ENCODE measurements at places on chromosomes 6 and 20. TPM values are rescaled to one million over a fixed set of nuclear protein-coding genes. Genes with fewer than 3 reads are reported as not detected.

Gene IPCEF1
- 0.16 TPM for total RNA-seq

DNA sequence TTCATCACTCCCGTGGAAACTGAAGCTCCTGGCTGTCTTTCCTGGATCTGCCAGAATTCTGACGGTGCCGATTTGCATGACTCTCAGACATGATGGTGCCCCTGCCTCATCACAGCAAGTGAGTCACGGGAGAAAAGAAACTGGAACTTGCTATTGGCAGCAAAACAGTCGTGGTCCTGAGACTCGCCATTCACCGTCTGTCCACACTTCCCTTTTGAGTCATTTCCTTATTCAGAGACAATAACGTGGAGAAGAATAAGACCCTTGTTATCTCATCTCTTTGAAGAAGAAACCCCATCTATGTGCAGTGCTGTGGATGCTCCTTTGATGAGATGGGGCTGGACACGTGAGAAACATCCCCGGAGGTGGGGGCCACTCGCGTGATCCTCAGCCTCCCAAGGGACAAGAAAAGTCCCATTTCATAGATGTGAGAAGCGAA, 4.2 kb downstream of the GPR31 start:
- peak; percentile 67 for DNase-seq

- DNase-seq = peak; percentile 36
Observed at GRCh38 chr20:43925801-43926200, 11.1 kb downstream of the TOX2 start.

- peak; percentile 51 for DNase-seq
Observed at GRCh38 chr6:26520237-26520849, 17.8 kb upstream of the HMGN4 start.

DNA sequence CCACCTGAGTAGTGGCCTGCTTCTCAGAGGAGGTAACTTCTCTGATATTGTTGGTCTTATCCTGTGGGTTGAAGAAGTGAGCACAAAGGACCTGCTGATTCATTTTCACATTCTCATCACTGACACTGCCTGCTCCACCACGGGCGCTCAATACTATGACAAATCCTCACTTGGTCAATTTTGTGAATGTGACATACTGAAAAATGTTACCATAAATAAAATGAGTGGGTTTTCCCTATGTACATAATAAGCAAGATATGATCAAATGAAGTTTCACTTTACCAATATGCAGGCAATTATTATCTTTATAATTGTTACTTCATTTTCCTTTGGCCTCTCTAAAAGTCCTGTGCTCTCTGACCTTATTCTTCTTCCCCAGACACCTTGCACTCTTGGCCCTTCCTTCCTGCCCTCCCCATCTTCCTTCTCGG, 71.5 kb upstream of the RIPOR2 start:
- DNase-seq = no peak

DNA sequence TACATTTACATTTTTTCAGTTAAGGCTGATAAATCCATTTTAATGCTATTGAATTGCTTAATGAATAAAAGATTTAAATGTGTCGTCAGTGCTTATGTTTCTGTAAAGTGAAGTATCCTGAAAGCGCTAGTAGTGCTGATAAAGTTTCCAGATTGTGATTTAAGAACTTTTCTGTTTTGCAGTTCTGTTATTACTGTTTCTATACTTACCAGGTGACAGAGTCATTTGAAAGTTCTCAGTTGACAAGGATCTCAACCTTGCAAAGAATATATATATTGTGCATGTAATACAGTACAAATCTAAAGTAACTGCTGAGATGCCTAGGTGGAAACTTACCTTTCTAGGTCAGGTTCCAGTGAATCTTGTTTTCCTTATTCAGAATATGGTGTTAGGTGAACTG, 201.8 kb downstream of the ARID1B start:
- no peak for DNase-seq

DNA sequence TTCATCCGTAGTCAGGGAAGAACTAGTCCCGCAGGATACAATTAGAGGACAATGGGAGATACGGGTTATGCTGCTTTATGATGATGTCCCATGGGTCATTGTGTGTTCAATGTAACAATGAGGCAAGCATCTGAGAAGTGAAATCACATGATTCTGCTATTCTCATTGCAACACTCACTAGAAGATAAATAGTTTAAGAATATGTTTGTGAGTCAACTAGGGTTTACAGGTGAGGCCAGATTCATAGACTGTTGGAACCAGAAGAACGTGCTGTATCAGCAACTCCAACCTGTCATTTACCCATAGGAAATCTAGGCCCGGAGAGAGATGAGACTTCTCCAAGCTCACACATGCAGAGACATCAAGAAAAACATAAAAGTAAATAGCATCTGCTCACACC, 80.8 kb downstream of the SCML4 start:
- no peak for DNase-seq

DNA sequence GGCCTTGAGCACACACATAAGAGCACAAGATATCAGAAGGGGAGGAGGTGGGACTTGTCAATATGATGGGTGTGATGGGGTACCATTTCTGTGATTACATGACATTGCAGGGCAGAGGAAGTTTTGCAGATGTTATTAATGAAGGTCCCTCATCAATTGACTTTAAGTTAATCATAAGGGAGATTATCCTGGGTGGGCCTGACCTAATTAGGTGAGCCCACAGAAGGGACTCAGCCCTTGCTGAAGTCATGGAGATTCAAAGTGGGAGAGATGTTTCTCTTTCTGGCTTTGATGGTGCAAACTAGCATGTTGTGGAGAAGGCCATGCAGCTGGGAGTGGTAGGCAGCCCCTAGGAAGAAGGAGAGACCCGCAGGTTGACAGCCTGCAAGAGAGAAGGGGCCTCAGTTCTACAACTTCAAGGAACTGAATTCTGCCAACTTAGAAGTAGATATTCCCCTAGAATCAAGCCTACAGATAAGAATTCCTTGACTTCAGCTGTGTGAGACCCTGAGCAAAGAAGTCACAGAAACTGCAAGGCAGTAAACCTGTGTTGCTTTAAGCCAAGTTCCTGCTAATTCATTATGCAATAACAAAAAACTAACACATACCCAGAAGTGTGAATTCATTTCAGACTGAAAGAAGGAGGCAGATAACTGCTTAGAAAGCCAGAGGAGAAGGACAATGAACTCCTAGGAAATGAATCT, 131.3 kb downstream of the LRFN2 start:
- no peak for DNase-seq

GRCh38 chr6:51616243-51616642, 471.2 kb downstream of the PKHD1 start:
- DNase-seq = no peak

- no peak for DNase-seq
Observed at GRCh38 chr20:44133424-44133823, 53.6 kb downstream of the JPH2 start.

Gene ARFGEF3
- total RNA-seq = 1.5 TPM

- DNase-seq = peak; percentile 84
Observed at GRCh38 chr6:109788687-109789086, 97.6 kb downstream of the FIG4 start.

GRCh38 chr20:9200196-9200595, 131.3 kb downstream of the PLCB4 start:
- DNase-seq = peak; percentile 57

Gene ME1
- total RNA-seq = 38.5 TPM

DNA sequence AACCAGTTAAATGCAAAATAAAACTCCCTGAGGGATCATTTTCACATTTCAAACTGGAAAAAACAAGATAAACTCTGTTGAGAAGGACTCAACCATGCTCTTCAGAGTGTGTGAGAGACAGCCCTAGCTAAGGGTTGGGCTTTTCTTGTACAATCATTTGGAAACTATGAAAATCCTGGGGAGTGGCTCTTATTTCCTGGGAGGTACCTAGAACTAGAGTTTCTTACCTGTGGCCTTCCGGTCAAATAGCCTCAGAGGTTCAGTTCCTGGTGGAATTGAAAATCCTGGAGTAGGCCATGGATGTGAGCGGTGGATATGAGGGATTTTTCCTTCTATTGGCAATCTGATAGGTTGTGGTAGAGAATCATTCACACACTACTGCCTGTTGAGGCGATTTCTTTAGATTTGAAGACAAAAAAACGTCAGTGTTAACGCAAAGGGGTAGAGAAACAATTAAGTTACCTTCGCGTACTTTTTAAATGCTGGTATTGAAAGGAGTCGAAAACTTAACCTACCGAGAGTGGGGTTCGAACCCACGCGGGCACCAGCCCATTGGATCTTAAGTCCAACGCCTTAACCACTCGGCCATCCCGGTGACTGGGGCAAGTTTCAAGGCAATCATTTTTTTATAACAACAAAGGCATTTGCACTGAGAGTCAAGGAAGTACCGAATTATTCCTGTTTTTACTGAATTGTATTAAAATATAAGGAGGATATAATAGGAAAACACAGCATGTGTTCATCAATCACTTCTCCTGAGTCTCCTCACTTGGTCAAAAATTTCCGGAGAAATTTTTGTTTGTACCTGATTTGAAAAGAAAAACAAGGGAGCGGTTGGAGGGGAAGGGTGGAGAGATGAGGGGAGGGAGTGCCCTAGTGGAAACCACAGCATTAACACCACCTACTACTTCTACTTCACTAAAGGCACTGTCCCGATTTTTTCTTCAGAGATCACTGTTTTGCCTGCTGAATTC, 191.3 kb downstream of the OR2B2 start:
- peak; percentile 39 for DNase-seq

GRCh38 chr6:122753688-122754056, 25.8 kb upstream of the FABP7 start:
- peak; percentile 47 for DNase-seq

Gene GJA10
- total RNA-seq = not detected

- no peak for DNase-seq
Observed at GRCh38 chr6:122182061-122182460, 217.4 kb upstream of the HSF2 start.

Gene ELOVL2
- 4.6 TPM for total RNA-seq
